ENCODE measurements at places on chromosomes 7 and 10.

DNA sequence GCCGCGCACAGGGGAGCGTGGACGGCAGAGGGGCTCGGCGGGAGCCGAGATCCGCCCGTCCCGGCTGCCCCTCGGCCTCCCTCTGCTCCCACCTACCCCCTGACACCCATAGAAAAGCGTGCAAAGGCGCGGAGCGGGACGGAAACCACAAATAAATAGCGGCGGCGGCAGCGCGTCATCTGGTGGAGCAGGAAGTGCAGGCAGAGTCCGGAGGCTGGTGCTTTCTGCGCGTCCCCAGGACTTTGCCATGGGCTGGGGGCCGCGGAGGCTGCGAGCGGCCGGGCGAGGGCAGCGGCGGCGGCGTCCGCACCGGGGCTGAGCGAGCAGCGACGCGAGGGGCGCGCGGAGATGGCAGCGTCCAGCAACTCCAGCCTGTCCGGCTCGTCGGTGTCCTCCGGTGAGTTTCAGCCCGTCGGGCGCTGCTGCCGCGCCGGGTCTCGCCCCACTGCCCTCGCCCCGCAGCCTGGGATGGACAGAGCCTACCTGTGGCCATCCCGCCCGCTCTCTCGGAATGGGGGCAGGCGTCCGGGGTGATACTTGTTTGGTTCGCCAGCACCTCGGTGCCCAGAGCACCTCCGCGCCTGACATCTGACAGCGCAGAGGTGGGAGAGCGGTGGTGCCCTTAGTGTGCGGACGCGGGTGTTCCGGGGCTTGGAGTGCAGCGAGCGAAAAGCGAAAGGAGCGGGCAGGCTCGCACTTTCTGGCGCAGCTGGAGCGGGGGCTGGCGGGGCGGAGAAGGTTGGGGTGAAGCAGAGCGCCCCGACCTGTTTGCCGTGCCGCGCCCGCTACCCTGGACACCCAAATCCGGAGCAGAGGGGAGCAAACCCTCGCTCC lies at the start of gene CHN2:
TSS of gene CHN2 (plus strand) at position 182 of the 834 bp plus-strand sequence.
- DNase-seq = peak; percentile 14

GRCh38 chr7:101555921-101556275 lies 73.2 kb downstream of the MYL10 start:
- DNase-seq = no peak

DNA sequence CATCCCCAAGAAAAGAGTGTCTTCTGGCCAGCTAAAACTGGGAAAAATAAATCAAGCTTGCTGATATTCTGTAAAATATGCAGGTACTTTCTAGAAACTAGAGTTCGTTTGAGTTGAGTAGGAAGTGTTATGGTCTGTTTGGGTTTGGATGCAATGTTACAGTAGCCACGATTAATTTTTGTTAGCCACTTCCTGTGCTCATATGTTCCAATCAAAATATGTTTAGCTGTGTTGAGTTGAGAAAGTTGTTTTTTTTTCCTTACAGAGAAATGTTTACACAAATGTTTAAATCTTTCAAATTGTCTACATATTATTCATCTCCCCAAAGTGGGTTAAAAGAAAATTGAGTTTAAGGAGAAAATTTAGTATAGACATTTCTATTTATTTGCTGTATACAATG lies 11.3 kb upstream of the LAMB1 start:
- no peak for DNase-seq

DNA sequence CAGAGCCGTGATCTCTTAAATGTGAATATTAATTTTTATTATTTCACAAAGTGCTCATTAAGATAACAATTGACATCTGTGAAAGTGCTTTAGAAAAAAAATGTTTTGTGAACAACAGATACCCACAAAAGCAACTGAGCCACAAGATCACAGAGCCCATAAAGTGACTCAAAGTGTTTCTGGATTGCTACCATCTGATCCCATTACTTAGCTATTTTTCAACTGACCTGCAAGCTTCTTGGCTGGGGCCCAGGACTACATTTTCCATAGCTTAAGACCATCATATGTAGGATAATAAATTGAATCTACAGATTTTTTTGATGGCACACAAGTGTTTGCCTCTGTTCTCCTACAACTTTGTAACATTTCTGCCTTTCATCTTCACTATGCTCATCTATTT lies 674.4 kb downstream of the PHTF2 start:
- no peak for DNase-seq

- no peak for DNase-seq
Observed at GRCh38 chr7:158110661-158111048, 477.0 kb downstream of the PTPRN2 start.

DNA sequence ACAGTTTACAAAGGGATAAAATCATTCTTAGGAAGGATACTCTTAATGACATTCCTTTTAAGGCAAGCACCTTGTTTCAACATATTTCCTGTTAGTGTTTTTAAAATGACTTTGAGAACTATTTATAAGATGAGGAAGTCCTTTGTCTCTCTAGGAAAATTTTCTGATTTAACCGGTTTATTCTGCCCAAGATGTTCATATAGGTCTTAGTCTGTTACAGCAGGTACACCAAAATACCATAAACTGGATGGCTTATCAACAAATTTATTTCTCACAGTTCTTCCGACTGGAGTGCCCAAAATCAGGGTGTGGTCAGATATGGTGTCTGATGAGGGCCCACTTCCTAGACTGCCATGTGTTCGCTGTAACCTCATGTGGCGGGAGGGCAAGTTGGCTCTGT lies 77.9 kb downstream of the GSAP start:
- DNase-seq = no peak

- no peak for DNase-seq
Observed at GRCh38 chr10:129531969-129532660, 65.1 kb downstream of the MGMT start.

DNA sequence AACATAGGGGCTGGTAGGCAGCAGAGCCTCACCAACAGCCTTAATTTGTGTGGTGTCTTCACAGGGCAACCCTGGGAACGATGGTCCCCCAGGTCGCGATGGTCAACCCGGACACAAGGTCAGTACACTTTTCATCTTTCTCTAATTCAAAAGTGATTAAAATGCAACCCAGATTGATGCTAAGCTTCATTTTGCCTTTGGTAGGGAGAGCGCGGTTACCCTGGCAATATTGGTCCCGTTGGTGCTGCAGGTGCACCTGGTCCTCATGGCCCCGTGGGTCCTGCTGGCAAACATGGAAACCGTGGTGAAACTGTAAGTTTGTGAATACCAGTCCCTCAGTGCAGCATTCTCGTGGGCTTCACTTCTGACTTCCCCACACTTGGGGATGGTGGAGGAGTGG lies 30.9 kb downstream of the COL1A2 start:
- no peak for DNase-seq

- no peak for DNase-seq
Observed at GRCh38 chr10:23419655-23420329, 19.1 kb upstream of the OTUD1 start.

DNA sequence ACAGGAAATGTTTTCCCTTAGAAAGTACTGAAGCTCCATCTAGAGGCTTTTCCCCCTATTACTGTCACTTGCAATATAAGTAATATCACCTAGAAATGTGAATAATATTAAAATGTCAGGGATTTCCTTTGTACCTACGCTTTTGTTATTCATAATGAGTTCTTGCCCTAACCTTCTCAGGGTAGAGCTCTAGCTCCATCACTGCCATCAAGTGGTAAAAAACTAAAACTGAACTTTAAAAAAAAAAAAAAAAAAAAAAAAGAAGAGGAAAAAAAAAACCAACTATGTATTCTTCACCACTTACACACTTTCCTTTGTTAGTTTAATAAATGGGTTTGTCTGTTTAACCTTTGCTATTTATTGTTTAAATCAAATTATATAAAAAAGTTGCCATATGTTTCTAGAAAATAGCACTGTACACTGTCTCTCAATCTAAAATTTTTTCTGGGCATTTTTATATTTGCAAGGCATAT lies 49.9 kb downstream of the DNAJC1 start:
- DNase-seq = no peak
